Right atrium auricular region (tissue), 2 donors: ENCODE measurements at places on chromosomes 2 and 18.
A peak's percentile ranks its signal among the peaks of the same experiment; 100 is the strongest.

DNA sequence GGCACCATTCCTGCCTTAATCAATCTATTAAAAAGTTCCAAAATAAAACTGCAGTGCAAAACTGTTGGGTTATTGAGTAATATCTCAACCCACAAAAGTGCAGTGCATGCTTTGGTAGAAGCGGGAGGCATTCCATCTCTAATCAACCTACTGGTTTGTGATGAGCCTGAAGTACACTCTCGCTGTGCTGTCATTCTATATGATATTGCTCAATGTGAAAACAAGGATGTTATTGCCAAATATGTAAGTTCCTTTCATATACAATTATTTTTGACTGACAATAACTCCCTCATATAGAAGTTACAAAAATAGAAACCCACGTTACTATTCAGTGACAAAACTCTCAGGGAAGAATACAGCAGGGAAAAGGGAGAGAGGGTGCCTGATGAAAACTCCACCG, 43.0 kb downstream of the OSGEPL1 start:
- no peak for DNase-seq

DNA sequence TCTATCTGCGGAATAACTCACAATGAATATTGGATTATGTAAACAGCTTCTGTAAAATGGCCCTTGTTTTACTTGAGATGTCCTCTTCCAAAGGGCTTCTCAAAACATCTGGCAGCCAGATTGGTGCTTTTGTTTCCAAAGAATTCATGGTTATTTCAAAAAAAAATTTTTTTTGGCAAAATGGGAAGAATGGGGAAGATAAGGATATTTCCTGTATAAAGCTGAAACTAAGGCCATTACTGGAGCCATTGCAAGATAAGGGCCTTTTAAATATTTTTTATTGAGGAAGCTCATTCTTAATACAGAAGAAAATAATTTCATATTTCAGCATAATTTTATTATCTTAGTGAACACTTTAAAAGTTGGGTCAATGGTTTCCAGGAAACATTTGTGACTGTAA, 259.1 kb downstream of the GALNT13 start:
- DNase-seq: no peak

DNA sequence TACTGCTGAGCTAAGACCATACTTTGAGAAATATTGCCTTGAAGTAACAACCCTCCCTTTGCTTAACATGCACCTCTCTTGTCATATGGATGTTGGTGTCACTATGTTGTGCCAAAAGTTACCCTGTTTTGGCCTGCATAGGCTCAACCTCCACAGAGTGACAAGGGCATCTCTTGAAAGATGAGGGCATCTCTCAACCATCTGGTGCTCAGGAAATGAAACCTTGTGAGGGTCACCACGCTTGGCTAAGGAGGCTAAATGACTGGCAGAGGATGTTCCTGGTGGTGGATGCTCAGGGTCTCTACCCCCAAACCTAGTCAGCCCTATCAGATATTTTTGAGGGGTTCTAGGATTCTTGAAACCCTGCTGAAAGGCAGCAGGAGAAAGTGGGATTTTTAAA, 2.3 kb downstream of the LHCGR start:
- no peak for DNase-seq

- DNase-seq: no peak
These were observed 129.5 kb downstream of the MSTN start for GRCh38 chr2:189933041-189933440.

GRCh38 chr2:149420053-149420963, 89.9 kb downstream of the LYPD6 start:
- DNase-seq: no peak

- no peak for DNase-seq
These were observed 947 bp upstream of the ANKRD44 start for GRCh38 chr2:197311421-197312033.

DNA sequence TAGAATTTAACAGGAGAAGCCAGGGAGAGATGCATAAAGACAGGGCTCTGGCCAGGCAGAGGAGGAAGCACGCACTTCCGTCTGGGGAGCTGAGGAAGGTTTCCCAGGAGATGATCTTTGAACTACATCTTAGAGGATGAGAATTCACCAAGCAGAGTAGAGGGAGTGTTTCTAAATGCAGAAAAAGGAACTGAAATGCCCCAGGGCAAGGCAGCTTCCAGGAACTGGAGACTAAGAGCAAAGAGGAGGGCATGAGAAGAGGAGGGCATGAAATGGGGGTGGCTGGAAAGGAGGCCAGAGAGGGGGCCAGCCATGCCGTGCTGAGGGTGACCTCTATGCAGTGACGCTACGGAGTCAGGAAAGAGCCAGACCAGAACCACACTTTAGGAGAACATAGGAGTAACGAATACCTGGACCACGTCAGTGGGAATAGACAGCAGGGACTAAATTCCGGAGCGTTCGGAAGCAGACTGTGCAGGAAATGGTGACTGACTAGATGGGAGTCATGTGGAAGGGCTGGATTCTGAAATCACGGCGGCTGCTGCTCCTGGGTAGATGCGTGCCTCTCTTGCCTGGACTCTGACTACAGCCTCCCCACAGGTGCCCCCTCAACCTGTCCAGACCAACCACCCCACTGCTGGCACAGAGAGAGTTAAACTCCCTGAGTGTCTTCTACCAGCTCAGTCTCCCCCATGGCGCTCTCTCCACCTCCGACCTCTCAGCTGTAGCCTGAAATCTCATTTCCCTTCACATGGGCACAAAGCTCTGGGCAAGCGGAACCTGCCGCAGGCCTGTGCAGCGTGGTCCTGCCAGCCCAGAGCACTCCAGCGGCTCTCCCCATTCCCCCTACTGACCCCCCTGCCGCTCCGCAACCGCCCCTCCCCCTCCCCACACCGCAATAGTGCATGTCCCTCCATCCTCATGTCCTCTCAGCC, 87.0 kb upstream of the RTN4 start:
- no peak for DNase-seq

GRCh38 chr2:197310271-197310985, at the start of gene ANKRD44:
ANKRD44 (minus strand) TSS chr2:197310780; CDS start chr2:197310604, 176 bp downstream.
- peak; percentile 92 for DNase-seq

DNA sequence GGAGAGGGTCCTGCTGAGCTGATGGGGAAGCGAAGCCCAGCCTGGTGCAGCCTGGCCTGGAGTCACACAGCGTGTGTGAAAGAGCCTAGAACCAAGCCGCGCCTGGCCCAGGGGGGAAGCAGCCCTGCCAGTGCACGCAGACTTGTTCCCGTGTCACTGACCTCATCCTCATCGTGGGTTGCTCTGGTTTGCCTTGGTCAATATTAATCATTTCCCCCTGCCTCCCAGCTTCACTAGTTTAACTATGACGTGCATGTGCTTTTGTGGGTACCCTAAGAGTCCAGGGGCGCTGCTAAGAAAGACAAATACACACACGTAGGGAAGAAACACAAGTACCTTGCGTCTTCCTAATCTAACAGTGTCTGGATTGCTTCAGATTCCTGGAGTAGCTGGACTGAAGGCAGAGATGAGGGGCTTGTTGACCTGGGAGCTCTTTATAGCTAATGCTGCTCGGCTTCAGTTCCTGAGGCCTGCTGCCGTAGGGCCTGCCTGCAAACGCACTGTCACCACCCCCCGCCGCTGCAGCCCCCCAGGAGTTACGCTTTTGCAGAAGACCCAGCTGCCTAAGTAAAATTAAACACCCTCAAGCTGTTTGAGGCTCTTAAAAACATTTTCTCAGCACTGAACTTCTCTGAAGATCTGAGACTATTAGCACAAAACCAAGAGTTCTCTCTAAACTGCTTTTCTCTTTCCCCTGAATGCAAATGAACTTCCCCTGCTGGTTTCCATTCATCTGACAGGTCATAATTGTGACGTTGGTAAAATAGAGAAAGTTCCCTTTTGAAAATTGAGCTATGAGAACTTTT, 159.2 kb downstream of the FAM210A start:
- peak; percentile 79 for DNase-seq

DNA sequence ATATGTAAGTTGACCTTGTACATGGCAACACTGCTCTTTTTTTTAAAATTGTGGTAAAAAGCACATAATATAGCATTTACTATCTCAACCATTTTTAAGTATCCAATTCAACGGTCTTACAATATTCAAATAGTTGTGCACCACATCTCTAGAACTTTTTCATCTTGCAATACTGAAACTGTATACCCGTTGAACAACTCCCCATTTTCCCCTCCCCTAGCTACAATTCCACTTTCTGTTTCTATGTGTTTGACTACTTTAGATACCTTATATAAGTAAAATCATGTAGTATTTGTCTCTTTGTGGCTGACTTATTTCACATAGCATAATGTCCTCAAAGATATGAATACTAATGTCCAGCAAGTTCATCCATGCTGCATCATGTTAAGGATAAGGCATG, 452.1 kb downstream of the TXNL1 start:
- DNase-seq: no peak

GRCh38 chr2:200483729-200484198, 26.1 kb downstream of the KCTD18 start:
- no peak for DNase-seq

DNA sequence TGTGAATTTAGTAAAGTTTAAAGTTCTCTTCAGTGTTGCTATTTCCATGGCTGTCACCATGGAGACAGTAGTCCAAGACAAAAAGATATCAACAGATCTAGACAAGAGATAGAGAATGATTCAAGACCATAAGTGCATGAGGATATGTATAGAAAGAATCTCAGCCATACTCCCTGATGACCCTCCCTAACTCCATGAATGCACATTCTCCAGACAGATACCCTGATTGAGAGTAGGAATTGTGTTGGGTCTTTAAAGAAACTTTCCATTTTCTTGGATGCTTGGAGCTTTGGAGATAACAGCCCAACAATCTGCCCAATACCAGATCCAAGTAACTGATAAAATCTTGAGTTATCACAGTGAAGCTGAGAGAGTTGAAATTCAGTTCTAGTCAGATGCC, 1601.2 kb upstream of the CELF4 start:
- DNase-seq: no peak

DNA sequence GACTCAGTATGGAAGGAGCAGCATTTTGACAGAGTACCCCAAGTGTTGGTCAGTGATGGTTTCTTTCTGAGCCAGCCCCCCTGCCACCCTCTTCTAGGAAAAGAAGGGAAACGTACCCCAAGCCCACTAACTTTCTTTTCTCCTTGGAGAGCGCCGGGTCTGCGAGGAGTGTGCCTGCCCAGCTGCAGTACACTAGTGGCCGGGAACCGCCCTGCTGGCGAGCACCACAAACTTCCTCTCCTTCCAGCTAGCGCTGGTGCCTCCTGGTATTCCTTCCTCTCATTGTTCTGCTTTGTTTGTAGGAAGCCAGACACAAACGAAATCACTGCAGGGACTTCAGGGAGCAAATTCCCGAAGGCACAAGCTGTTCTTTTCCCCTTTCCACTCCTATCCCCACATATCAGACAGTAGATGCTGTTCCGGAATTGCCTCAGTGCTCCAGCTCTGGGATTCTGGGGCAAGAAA, 1.8 kb downstream of the CCDC85A start:
- peak; percentile 65 for DNase-seq

DNA sequence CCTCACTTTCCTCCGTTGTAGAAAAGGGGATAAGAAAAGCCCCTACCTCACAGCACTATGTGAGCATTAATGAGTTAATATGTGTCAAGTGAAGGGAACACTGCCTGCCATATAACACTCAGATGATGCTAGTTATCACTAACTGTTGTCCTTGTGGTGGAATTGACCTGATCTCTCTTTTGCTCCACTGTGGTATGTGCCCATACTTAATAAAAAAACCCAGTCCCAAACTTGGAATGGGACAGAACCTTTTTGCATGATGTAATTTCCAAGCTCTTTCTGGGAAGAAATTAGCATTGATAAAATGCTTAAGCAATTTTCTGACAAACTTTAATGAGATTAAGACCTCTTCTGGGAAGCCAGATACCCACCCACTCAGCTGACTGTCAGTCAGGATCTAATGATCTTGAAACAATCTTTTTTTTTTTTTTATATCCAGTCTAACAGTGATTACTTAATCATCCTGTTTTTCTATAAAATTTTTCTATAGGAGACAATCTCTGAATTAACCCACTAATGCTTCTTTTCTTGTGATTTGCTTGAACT, 158.7 kb downstream of the ZBTB7C start:
- no peak for DNase-seq

DNA sequence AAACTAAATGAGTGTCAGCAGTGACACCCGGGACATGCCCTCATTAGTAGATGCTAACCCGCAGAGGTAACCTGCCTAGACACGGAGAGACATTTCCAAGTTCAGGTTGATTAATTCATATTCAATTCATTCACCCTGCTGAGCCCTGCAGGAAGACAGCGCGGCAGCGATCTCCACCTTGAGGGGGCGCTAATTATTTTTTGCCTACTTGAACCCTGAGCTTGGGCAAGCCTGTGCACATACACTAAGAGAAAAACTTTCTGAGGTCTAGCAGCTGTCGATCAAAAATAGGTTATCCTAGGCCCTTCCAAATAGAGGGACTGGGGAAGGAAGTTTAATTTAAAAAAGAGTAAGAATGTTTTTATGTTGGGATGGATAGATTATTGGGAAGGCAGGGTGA, 1.3 kb upstream of the LYPD6 start:
- no peak for DNase-seq

DNA sequence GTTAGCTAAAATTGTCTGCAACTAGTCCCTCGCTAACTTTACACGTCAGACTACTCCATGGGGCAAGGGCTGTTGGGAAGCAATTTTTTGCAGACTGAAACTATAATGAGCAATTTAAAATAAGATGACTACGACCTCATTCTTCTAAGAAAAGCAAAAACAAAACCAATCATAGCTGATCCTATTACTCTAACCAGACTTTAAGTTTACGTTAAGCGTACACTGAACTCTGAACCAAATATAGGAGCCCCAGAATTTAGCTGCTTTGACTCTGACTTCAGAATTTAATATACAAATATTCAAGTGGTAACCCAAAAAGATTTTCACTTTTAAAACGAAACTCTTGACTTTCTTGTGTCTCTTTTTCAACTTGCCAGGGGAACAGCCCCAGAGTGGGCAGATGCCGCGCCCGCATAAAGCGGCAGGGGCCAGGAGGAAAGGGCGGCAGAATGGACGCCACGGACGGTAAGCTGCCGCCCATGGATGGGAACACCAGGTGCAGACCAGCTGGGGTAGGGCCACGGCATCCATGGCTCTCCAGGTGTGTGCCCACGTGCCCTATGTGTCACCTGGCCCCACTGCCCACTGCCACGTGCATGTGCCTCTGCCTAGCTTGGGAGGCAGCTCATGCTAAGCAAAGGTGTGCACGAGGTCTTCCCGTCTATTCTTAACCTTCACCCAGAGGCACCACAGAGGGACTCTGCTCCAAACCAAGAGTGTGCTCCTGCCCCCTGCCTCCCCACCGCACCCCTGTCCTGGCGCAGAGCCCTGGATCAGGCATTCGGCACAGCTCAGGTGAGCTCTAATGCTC, 217.6 kb downstream of the HDAC4 start:
- DNase-seq: no peak

GRCh38 chr2:29700560-29700959, 220.8 kb downstream of the ALK start:
- DNase-seq: no peak

DNA sequence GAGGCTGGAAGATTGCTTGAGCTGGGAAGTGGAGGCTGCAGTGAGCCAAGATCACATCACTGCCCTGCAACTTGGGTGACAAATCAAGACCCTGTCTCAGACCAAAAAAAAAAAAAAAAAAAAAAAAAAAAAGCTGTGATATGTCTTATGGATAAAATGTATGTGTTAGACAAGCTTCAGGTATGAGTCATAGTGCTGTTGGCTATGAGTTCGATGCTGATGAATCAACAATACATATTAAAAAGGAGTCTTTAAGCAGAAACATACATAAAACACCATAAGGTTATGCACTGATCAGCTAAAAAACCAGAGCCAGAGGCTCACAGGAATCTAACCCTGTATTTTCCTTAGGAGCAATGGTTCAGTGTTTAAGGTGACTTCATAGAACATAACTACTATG, 332.3 kb downstream of the NCKAP5 start:
- DNase-seq: no peak

GRCh38 chr2:30729031-30729430, 78.2 kb downstream of the CAPN13 start:
- DNase-seq: no peak

GRCh38 chr2:142299021-142299420, 168.2 kb upstream of the LRP1B start:
- no peak for DNase-seq
